ENCODE measurements at places on chromosomes 7 and 10. TPM values are rescaled to one million over a fixed set of nuclear protein-coding genes. Genes with fewer than 3 reads are reported as not detected.

Gene ATXN7L1
- total RNA-seq = 5.3 TPM

Gene SHH
- not detected for total RNA-seq

Gene COG5
- 28.8 TPM for total RNA-seq

Gene IDI2
- total RNA-seq = not detected

Gene SNX10
- 0.37 TPM for total RNA-seq

Measured in smooth muscle cell of bladder (primary cell).